ENCODE measurements at places on chromosomes 16 and 17. TPM values are rescaled to one million over a fixed set of nuclear protein-coding genes. Genes with fewer than 3 reads are reported as not detected.

Gene ADAM11
- not detected for polyA plus RNA-seq

Gene FOXN1
- polyA plus RNA-seq = 2.4 TPM

Gene UNC119
- polyA plus RNA-seq = 16.5 TPM

Gene PHOSPHO1
- not detected for polyA plus RNA-seq

Gene PYDC1
- not detected for polyA plus RNA-seq

Gene PTX4
- polyA plus RNA-seq = not detected

Gene CIAO3
- polyA plus RNA-seq = 22.8 TPM

Gene CEMP1
- 0.43 TPM for polyA plus RNA-seq

Gene CCL18
- polyA plus RNA-seq = 0.92 TPM

Gene CACNG1
- polyA plus RNA-seq = not detected

DNA sequence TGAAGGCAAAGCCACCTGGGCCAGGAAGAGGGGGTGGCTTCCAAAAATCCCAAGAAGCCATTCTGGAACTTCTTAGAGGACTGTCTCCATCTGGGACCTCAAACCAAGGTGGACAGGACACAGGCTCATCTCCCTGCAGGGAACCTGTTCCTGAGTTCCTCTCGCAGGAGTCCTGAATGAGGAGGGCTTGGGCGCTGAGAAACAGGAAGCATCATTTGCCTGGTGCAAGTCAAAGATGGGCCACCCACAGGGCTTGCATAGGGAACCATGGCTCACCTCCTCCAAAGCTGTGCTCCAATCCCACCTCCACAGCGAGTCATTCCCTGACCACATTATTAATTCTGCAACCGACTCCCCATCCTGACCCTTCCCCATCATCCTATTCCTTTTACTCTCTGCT, 55.0 kb upstream of the RPL38 start:
- DNase-seq = no peak

DNA sequence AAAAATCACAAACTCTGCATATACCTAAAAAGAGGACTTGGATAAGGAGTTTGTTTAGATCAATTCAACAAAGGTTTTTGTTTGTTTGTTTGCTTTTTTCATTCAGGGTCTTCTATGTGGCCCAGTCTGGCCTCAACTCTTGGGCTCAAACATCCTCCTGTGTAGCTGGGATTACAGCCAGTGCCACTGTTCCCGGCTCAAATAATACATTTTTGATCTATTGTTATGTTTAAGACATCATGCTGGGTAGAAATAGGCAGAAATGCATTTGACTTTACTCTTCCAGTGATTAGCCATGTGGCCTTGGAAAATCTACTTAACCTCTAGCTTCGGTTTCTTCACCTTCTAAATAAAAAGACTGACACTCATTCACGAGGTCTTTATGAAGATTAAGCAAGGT, 11.5 kb downstream of the MAP2K6 start:
- DNase-seq = no peak

DNA sequence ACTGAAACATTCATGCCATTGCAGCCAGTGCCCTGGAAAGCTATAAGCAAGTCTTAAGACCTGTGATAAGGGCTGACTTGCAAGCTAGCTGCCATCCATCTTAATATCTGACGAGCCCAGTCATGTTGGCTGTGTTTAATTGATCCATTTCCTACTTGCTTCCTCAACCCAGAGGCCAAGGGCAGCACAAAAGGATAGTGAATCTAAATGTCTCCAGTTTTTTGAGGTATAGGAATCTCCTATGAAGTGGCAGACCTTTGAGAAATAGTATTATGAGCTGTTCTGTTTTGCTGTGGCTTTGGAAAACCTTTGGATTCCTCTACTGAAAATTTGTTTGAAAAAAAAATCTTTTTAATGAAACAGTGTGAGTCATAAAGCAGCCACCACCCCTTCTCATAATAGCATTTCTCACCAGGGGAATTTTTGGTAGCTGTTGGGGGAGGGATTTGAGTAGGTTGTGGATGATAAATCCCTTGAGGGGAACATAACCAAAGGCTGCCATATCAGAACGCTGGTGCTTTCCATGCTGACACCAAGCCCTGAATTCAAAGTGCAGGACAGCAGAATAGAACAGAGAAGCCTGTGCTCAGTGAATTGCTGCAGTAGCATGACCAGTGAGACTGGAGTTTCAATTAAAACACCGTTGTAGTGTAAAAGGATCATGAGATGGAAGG, 12.9 kb downstream of the ZNRF1 start:
- DNase-seq = peak; percentile 71

DNA sequence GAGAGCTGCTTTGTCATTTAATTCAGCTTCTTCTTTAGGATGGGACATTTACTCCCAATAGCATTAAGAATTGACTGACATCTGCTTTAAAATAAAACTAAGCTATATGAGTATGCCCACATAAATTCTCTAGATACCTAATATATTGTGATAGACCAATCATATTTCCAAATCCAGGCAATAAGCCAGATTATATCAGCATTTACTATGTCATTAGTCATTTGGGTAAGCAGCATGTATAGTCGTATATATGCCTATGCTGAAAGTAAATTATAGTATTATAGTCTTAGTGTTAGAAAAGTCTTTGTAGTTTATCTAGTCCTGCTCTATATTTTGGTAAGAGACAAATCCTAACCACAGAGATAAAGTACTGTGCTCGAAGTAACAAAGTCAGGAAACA, 958.1 kb downstream of the KCNJ2 start:
- no peak for DNase-seq

- no peak for DNase-seq
Observed at GRCh38 chr17:27565874-27566670, 64.9 kb upstream of the LGALS9 start.

GRCh38 chr16:66273644-66274334, 92.7 kb upstream of the CDH5 start:
- no peak for DNase-seq

GRCh38 chr17:48575673-48576478, 2.3 kb downstream of the HOXB4 start:
- DNase-seq = no peak

DNA sequence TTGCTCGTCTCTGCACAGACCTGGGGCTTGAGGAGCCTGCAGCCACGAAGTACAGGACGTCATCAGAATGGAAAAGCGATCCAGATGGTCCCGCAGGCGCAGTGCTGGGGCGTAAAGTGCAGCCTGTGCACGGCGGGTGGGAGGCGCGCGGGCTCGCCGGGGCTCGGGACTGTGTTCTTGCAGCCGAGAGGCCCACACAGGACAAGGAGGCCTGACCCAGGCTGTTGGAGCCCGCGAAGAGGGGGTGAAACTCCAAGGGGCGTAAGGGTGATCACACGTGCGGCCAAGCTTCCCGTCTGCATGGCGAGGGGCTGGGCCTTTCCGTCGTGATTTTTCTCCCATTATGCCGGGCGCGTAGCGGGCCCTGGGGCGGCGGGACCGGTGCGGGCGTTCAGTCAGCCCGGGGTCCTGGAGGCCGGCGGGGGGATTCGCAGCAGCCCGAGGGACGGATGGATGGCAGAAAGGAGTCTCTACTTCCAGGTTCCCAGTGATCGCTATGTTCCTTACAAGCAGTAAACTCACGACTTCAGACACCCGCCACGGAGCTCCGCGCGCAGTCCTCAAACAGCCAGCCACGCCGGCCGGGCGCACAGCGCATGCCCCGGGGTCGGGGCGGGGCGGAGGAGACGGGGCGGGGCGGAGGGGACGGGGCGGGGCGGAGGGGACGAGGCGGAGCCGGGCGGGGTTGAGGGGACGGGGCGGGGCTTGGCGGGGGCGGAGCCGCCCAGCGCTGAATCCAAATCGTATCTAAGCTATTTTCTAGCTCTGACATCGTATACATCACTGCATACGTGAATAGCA, 141.0 kb upstream of the KCNJ18 start:
- peak; percentile 94 for DNase-seq

DNA sequence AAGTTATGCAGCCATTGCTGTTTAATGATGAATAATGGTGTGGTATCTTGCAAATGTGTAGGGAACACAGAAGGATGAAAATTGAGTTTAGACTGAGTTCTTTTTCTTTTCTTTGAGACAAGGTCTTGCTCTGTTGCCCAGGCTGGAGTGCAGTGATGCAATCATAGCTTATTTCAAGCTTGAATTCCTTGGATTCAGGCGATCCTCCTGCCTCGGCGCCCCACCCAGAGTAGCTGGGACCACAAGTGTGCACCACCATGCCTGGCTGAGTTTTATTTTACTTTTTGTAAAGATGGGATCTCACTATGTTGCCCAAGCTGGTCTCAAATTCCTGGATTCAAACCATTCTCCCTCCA, 74.6 kb upstream of the TBC1D3K start:
- DNase-seq = no peak

DNA sequence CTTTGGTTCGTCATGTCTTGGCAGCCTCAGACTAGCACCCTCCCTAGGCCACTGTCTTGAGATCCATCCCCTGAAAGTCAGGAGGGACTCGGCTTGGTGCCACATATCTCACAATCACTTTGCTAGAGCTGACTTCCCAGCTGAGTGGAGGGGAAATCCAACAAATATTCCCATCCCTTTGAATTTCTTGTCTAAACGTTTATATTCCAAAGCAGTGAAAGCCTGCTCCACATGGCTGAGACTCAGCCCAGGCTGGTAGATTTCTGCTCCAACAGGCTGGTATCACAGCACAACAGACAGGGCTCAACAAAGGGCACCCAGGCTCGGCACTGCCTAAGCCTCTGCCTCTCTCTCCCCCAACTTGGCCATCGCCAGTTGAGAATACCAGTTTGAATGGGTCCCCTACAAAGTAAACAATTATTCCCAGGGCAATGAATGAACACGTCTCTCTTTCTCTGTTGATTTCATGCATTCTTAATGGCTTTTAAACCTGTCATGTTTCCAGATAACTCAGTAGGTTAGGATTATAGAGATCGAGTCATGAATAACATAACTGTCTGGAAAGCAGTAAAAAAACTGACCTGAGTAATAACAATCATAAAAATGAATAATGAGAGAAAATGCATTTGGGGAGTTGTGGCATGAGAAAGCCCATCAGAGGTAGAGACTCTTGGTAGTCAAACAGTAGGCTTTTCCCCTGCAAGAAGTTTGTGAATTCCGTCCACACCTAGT, 1.0 kb downstream of the KRT13 start:
- peak; percentile 53 for DNase-seq

DNA sequence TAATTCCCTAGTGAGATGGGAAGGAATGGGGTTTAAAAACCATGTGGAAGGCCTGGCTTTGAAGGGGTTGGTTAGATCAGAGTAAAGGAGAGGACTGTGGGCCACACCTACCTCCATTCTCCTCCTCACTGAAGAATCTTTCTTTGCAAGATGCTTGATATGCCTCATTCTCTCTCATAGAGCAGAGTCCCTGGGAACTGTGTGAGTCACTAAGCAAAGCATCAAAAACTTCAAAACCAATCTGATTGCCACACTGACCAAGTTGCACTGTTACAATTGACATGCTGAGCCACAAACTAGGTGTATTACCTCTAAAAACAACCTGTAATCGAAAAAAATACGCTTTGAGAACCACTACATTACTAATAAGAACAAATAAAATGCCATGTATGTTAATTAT, 2.0 kb downstream of the TUBD1 start:
- no peak for DNase-seq

DNA sequence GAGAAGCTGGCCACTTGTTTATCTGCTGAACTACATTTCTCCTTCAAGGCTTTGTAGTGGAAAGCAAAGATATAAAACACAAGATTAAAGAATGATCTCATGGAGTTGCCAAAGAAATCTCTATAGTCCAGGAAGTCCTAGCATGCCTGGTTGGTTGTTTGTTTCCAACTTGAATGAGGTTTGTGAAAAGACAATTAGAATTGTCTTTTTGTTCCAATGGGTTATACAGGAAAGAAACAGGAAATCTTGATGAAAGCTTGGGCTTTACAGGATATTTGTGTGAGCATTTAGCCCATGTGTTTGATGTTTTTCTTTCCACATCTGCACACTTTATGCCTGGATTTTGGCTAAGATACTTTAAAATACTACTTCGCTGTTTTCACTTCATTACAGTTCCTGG, 273.4 kb downstream of the CEP112 start:
- DNase-seq = no peak

- DNase-seq = no peak
Observed at GRCh38 chr17:16925461-16926060, 46.4 kb downstream of the TNFRSF13B start.

DNA sequence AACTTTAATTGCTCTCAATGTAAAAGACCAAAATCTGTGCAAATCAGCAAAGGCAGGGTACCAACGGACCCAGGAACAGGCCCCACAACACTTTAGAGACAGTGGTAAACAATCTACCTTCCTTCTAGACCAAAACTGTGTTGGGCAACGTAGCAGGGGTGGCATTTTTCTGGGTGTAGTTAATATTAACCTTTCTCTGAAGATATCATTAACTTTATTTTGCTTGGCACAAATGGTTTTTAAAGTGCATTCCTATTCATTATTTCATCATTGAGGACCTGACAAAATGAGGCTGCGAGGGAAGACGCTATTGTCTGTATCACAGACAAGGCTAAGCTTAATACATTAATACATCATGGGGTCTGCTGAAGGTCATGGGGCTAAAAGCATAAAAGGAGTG, 37.9 kb upstream of the TRAP1 start:
- no peak for DNase-seq

GRCh38 chr17:42017866-42018200, 594 bp upstream of the DNAJC7 start:
- no peak for DNase-seq

DNA sequence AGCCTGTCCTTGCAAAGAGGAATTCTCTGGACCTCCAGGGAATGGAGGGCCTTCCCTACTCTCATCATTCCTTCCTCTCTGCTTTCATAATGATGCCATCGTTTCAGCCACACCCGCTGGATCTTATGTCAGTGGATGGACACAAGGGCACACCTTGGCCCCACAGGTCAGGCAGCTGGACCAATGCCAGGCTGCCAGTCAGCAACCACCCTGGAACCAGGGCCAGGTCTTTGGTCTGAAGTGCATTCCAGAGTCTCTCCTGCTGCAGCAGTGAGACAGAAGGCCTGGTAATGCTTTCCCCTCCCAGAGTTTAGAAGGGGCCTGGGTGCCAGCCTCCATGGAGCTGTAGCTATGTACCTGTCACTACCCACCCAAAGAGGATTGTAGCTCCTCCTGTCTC, 7.4 kb downstream of the C1QL1 start:
- DNase-seq = no peak

DNA sequence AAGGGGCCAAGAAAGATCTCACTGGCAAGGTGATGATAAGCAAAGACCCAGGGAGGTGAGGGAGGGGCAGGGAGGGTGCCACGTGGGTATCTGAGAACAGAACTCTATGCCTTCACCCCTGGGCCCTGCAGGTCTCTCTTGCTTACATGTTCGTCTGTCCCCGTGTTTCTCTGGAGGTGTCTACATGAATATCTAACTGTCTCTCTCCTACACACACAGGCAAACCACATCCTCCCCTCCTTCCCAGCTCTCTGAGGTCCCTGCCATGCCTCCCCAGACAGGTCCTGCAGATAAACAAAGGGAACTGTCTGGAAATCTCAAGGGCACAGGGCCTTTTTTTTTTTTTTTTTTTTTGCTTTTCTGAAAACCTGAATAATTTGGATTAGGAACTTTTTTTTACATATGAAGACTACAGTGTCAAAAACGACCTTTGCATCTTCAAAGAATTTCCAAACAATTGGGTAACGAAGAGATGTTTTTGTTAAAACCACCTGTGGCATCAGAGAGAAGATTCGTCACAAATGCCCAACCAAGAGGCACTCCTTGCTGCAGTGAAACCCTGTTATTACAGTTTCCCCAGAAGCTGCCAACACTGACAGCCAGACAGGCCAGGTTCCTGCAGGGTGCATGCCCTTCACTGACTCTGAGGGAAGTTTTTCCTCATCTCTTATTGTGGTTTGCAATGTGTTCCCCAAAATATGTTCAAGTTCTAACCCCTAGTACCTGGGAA, 17.8 kb downstream of the PLLP start:
- DNase-seq = peak; percentile 60

Data from stomach (tissue), 19 donors.